ENCODE measurements at places on chromosomes 4 and X.

GRCh38 chr4:71559957-71560571 lies 221.2 kb downstream of the SLC4A4 start:
- no peak overlapping the region for H3K4me3 ChIP-seq
- H3K27me3 ChIP-seq = no peaks in the 10 kb centered on the region
- no peak overlapping the region for H3K27ac ChIP-seq
- no peaks in the 10 kb centered on the region for H3K36me3 ChIP-seq

GRCh38 chr4:88675543-88675942 lies 22.1 kb downstream of the NAP1L5 start:
- no peak overlapping the region for H3K27ac ChIP-seq
- no peaks in the 10 kb centered on the region for H3K4me1 ChIP-seq
- H3K27me3 ChIP-seq = no peaks in the 10 kb centered on the region
- H3K4me3 ChIP-seq = no peak overlapping the region
- H3K36me3 ChIP-seq = no peaks in the 10 kb centered on the region
- no peak for ATAC-seq

DNA sequence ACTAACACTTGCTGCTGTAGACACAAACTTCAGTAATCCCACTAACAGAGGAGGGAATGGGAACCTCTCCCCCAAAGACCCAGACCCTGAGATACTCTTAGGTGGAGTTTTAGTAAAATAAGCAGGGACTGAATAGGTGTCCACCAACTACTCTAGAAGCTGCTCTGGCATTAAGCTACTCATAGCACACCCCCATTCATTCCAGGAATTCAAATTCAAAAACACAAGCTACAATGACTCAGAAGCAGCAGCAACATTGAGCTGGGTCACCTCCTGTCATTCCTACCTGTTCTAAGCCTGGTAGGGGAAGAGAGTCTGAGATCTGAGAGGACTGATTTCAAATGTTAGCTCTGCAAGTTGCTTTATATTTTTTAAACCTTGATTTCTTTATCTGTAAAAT lies 135.4 kb upstream of the FRMPD4 start:
- no peaks in the 10 kb centered on the region for H3K4me1 ChIP-seq
- no peaks in the 10 kb centered on the region for H3K27me3 ChIP-seq
- ATAC-seq = no peak
- H3K4me3 ChIP-seq = no peak overlapping the region

DNA sequence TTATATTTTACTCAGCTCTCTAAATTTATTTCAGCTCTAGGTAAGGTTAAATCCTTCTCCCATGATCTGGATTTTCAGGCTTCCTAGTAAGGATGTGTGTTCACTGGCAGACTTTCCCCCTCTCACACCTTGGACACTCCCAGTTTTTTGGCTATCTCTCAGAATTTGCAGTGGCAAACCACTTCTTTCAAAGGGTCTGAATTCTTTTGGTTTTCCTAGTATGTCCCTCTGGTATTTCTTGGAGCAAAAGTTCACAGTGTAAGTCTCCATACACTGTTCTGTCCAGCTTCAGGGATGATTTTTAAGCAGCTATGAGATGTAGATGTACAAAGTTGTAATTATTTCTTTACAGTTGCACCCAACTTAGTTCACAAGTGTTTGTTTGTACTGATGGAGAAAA lies 653.8 kb upstream of the GALNT7 start:
- ATAC-seq = no peak
- no peaks in the 10 kb centered on the region for H3K4me1 ChIP-seq
- no peak overlapping the region for H3K27ac ChIP-seq
- no peak overlapping the region for H3K4me3 ChIP-seq

- no peaks in the 10 kb centered on the region for H3K27me3 ChIP-seq
- H3K4me3 ChIP-seq = no peak overlapping the region
- no peak for ATAC-seq
- no peaks in the 10 kb centered on the region for H3K4me1 ChIP-seq
- no peak overlapping the region for H3K27ac ChIP-seq
- H3K36me3 ChIP-seq = peaks cover 78% of the 10 kb centered on the region
These were observed 30.7 kb downstream of the CBR4 start for GRCh38 chr4:168979338-168979737.

- no peak overlapping the region for H3K27ac ChIP-seq
- H3K4me3 ChIP-seq = no peak overlapping the region
- ATAC-seq = no peak
- H3K4me1 ChIP-seq = no peaks in the 10 kb centered on the region
- no peaks in the 10 kb centered on the region for H3K27me3 ChIP-seq
These were observed 3.6 kb upstream of the PDE5A start for GRCh38 chr4:119632216-119632615.

GRCh38 chr4:111813555-111814140 lies 331.6 kb upstream of the FAM241A start:
- H3K27ac ChIP-seq = no peak overlapping the region
- H3K4me1 ChIP-seq = no peaks in the 10 kb centered on the region
- no peak overlapping the region for H3K4me3 ChIP-seq
- peaks cover 2% of the 10 kb centered on the region for H3K27me3 ChIP-seq
- no peak for ATAC-seq
- no peaks in the 10 kb centered on the region for H3K36me3 ChIP-seq

DNA sequence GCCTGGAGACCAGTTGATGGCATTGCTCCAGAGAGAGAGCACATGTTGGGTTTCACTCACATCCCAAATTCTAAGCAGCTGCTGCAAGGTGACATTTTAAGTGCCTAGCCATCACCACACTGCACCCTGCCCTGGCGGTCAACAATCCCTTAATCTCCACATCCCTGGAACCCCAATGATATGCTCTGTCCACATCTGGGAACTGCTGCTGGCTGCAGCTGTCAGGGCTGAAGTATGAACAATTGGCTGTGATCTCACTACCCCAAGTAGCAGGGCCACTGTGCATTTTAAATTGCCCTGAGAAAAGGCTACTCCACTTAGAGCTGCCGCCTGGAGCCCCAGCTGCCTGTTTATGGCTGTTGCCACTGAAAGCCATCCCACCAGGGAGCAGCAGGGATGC lies 190.6 kb downstream of the ACTRT1 start:
- H3K27ac ChIP-seq = no peak overlapping the region
- H3K27me3 ChIP-seq = no peaks in the 10 kb centered on the region

- H3K4me1 ChIP-seq = no peaks in the 10 kb centered on the region
- H3K27ac ChIP-seq = no peak overlapping the region
- no peak overlapping the region for H3K4me3 ChIP-seq
- no peaks in the 10 kb centered on the region for H3K27me3 ChIP-seq
- no peak for ATAC-seq
These were observed 172.8 kb upstream of the EDNRA start for GRCh38 chr4:147307896-147308674.

GRCh38 chr4:96052827-96053226 lies 212.9 kb downstream of the PDHA2 start:
- H3K27ac ChIP-seq = no peak overlapping the region
- no peak overlapping the region for H3K4me3 ChIP-seq
- H3K36me3 ChIP-seq = no peaks in the 10 kb centered on the region
